ENCODE measurements at places on chromosomes 1 and 21.

DNA sequence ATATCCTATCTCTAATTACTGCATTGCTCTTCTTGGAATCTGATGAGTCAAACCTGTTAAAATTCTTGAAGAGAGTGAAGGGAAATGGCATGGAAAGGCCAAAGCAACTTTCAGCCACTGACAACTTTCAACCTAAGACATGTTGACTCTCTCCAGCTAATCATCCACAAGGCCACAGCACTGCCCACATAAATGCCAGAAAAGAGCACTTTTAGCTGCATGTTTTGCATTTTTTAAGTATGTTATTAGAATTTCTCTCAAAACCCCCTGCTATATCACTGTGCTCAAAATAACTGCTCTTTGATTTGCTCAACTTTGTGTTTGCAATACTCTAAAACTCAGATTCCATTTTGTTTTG, 352.5 kb downstream of the ADGRL2 start:
- DNase-seq, result no peak

DNA sequence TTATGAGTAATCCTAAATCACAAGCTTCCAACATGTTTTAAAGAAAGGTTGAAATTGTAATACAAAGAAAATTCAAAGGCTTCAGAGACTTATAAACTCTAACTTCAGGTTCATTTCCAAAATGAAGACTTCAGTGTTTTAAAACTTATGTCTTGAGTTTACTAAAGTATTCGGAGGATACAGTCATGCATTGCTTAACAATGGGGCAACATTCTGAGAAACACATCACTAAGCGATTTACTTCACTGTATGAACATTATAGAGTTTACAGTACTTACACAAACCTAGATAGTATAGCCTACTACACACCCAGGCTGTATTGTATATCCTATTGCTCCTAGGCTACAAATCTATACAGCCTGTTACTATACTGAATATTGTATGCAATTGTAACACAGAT, 38.3 kb downstream of the CEP170 start:
- no peak for DNase-seq

GRCh38 chr21:36773117-36773516, 74.2 kb downstream of the SIM2 start:
- peak; percentile 51 for DNase-seq

DNA sequence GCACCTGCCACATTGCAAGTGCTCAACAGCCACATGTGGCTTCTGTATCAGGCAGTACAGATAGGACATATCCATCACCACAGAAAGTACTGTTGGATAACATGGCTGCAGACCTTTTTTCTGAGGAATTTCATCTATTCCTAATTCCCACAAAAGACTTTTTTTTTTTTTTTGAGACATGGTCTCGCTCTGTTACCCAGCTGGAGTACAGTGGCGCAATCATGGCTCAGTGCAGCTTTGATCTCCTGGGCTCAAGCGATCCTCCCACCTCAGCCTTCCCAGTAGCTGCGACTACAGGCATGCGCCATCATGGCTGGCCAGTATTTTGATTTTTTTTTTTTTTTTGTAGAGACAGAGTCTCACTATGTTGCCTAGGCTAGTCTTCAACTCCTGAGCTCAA, 33.3 kb downstream of the YARS1 start:
- DNase-seq, result no peak
